Colonic mucosa (tissue), 4 donors: ENCODE measurements at places on chromosomes 5 and 9.

DNA sequence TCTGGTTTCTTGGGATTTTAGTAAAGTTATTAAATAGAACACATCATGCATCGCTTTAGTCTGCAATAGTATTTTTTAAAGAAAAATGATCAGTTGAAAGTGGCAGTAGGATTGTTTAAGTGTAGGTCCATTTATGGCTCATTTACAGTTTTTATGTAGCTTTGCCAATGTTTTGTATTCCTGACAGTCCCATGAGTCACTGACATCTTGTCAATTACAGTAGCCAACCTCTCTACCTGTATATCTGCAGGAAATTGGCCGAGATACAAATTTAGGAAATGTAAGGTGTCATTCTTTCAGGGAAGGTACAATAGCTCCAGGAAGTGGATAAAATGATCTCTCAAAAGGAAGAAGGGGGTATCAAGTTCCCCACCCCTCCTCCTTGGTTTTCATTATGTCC lies 47.7 kb upstream of the MTAP start:
- no peak for DNase-seq

- DNase-seq = no peak
Observed at GRCh38 chr5:75048457-75048953, 3.9 kb downstream of the GCNT4 start.

- no peak for DNase-seq
Observed at GRCh38 chr9:137676998-137677397, 58.2 kb downstream of the EHMT1 start.

- no peak for DNase-seq
Observed at GRCh38 chr9:35822926-35823325, 5.6 kb downstream of the FAM221B start.

- no peak for DNase-seq
Observed at GRCh38 chr9:19050637-19051591, 1.7 kb downstream of the RRAGA start.

- DNase-seq = no peak
Observed at GRCh38 chr9:124208571-124208970, 49.2 kb upstream of the NEK6 start.

- no peak for DNase-seq
Observed at GRCh38 chr9:33130961-33131789, 36.0 kb downstream of the B4GALT1 start.

GRCh38 chr9:133384736-133385321 lies 8.7 kb downstream of the STKLD1 start:
- no peak for DNase-seq

GRCh38 chr9:133664173-133665050 lies 28.2 kb downstream of the DBH start:
- no peak for DNase-seq

- DNase-seq = no peak
Observed at GRCh38 chr9:105436783-105437182, 11.1 kb upstream of the FSD1L start.

DNA sequence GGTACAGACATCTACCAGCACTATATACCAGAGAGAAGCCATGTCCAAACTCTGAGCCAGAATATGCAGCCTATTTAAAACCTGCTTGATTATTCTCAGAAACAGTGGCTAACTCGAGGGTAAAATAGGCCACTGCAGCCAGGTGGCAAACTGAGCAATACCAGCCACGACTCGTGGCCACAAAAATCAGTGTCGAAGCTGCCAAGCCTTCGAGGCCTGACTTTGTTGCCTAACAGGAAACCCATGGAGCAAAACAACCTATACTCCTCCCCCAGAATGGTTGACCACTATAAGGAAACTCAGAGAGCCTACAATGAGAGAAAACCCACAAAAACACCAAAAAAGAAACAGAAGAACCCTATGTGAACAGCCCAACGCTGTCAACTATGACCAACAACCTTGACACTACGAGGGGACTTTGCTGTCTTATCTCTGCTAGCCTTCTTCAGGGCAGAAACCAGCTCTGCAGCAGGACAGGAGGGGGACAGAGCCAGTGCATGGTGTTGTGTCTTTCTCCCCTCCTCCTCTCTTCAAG lies 133.8 kb downstream of the TMEM174 start:
- DNase-seq = no peak

DNA sequence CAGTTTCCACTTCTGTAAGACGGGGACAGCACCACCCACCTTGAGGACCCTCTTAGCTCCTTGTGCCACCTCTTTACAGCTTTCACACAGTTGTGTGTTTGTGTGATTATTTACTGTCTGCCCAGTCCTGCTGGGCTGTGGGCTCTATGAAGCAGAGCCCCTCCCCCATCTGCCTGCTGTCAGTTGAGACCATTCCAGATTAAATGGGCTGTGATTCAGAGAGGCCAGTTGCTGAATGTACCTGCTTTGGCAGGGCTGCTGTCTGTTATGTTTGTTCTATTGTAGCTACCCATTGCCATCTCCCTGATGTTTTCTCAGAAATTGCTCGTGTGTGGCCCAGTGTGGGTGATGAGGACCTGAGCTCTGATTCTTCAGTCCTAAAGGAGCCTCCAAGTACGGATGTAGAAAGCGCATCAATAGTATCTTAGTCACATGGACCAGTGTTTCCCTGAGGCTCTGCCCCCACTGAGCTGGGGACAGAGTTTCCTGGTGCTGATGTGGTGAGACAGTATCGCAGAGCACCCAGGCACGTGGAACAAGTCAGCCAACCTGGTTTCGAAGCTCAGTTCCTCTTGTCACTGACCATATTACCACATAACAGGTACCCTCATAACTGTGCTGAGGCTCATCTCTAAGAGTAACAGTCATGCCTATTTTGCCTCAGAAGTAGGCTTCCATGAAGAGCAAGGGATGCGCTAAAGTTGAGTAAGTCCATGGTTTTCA lies 3.7 kb downstream of the ANGPTL2 start:
- DNase-seq = no peak

GRCh38 chr9:136220017-136220729 lies 15.2 kb upstream of the LHX3 start:
- no peak for DNase-seq

GRCh38 chr5:61790678-61791077 lies 458.6 kb downstream of the ZSWIM6 start:
- peak; percentile 45 for DNase-seq

- no peak for DNase-seq
Observed at GRCh38 chr9:69689991-69690538, 17.9 kb upstream of the APBA1 start.

GRCh38 chr9:89958086-89958485 lies 353.3 kb downstream of the GADD45G start:
- DNase-seq = no peak

- no peak for DNase-seq
Observed at GRCh38 chr9:26210338-26210851, 532.2 kb upstream of the TUSC1 start.

- peak; percentile 25 for DNase-seq
Observed at GRCh38 chr5:173664154-173664526, 47.7 kb upstream of the BOD1 start.

DNA sequence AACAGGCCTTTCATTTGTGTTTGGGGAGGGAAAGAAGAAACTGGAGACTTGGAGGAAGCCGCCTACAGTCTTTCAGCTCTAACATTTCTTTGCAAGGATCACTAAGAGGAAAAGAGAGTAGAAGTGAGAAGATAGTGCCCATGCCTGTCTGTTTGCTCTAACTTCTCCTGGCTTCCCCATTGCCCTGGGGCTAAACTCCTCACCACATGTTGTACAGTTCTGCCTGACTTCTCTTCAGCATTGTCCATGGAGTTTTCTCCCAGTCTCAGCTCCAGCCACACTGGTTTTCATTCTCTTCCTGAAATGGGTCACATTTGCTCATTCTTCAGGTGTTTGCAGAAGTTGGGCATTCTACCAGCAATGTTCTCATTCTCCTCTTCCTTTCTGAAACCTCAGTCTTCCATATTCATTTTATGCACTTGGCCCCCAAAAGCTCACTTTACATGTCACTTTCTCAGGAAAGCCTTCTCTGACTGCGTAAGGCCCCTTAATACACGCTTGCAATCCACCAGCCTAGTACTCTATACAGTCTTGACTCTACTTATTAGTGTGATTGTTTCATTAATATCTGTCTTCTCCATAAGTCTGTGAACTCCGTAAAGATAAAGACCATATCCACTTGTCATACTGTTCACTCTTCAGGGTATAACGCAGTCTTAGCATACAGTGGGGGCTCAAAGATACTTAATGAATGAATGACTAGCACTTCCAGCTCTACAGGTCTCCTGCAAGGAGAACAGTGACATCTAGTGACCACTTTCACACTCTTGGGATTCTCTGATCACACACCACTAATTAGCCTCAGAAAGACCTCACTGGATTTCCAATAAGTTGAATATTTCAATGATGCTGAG lies 40.2 kb upstream of the TRIM32 start:
- DNase-seq = no peak

DNA sequence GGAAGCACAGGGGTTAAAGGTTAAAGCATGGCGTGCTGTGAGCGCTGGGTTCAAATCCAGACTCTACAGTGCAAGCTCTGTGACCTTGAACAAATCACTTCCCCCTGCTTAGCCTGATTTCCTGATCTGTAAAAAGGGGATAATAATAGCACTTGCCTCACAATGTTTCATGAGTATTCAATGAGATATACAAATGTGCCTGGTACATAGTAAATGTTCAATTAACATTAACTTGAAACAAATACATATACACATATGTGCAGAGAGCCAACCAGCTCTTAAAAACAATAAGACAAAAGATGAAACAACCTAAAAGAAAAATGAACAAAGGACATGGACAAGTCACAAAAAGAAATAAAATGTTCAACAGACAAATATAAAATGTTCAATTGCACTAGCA lies 4.0 kb downstream of the CIZ1 start:
- DNase-seq = no peak

- no peak for DNase-seq
Observed at GRCh38 chr9:126777733-126778132, 27.1 kb upstream of the ZBTB43 start.

DNA sequence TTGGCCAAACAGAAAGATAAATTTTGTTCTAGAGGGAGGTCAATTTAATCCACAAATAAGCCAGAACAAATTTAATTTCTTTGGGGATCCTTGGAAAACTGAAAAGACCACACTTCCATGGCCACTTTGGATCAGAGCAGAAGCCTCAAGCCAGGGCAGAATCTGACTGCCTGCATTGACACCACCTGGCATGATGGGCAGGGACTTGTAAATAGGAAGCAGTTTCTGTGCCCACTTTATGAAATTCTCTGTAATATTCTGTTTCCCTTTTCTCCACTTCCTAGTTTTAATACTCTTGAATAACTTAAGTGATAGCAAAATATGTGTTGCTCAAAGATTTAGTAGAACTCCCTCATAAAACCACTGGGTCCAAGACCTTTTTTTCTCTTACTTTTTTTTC lies 6.7 kb upstream of the TMEM252 start:
- DNase-seq = no peak

- DNase-seq = no peak
Observed at GRCh38 chr9:12230708-12231107, 462.5 kb upstream of the TYRP1 start.

DNA sequence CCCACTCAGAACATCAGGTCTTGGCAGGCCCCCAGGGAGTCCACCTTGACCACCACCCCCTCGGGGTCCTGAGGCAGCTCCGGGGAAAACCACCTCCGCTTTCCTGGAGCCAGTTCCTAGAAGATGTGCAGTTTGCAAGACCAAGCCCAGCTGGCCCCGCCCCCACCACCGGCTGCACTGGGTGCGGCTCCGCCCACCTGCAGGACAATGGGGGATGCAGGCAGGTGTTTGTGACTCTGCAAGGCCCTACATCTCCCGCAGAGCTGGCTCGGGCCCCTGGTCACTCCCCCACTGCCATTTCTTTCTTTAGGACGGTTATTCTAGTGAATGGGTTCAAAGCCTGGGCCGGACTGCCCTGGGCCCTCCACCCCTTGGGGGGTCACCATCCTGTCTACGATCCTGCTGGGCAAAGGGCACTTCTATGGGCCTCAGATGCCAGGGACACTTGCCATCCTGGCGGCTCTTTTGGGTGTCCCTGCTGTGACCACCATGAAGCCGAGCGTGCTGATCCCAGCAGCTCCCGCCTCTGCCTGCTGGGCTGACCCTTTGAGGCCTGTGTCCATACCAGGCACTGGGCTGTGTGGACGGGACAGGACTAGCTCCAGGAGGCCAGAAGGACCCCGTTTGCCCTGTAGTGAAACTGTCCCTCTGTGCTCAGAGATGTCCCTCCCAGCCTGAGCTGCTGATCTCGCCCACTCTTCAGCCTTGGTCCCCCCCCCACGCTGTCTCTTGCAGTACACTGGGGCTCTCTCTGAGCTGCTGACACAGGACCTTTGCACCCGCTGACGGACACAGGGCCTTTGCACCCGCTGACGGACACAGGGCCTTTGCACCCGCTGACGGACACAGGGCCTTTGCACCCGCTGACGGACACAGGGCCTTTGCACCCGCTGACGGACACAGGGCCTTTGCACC lies 5.9 kb upstream of the NACC2 start:
- no peak for DNase-seq

DNA sequence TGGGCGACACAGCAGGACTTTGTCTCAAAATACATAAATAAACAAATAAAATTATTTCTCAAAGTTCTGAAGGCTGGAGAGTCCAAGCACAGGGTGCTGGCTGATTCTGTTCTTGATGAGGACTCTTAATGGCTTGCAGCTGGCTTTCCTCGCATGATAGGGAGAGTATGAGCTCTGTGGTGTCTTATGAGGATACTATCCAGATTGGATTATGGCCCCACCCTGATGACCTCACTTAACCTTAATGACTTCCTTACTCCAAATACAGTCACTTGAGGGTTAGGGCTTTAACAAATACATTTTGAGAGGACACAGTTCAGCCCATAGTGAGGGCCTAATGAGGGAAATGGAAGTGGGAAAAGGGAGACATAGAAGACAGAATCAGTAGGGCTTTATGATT lies 87.7 kb downstream of the FOCAD start:
- DNase-seq = no peak

- no peak for DNase-seq
Observed at GRCh38 chr5:56183506-56183905, 49.6 kb downstream of the ANKRD55 start.

- no peak for DNase-seq
Observed at GRCh38 chr5:169474226-169474625, 109.3 kb upstream of the SPDL1 start.

DNA sequence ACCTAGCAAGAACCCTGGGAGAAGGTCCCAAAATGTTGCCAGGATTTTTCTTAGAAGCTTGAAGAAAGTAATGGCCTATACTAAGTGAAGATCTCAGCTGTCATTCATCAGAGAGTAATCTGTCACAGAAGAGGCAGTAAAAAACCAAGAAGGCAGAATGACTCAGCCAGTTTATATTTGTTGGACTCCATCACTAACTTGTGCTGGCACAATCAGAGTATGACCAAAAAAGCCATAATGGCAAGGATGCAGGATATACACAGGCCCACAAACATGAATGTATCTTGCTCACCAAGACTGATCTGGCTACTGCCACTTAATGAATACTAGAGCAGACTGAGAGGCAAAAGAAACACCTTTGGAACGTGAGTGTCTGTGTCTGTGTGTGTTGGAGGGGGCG lies 104.0 kb upstream of the POU5F2 start:
- DNase-seq = no peak

DNA sequence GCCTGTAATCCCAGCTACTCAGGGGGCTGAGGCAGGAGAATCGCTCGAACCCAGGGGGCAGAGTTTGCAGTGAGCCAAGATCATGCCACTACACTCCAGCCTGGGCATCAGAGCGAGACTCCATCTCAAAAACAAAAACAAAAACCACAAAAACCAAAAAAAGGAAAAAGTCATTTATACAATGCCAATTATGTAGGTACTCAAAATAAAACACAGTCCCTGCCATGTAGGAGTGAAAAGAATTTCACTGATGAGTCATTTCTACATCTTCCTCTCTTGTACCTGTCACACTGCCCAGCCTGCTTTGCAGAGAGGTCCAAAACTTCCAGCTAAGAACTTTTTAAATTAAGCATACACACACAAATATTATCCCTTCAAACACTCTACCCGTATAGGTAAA lies 215.8 kb downstream of the EPB41L4A start:
- no peak for DNase-seq

GRCh38 chr5:149610589-149611255 lies 29.4 kb downstream of the ARHGEF37 start:
- DNase-seq = no peak
